ENCODE measurements at places on chromosomes 4 and X.
A peak's percentile ranks its signal among the peaks of the same experiment; 100 is the strongest.

- DNase-seq, result no peak
Observed at GRCh38 chrX:13412208-13412600, 92.4 kb upstream of the ATXN3L start.

DNA sequence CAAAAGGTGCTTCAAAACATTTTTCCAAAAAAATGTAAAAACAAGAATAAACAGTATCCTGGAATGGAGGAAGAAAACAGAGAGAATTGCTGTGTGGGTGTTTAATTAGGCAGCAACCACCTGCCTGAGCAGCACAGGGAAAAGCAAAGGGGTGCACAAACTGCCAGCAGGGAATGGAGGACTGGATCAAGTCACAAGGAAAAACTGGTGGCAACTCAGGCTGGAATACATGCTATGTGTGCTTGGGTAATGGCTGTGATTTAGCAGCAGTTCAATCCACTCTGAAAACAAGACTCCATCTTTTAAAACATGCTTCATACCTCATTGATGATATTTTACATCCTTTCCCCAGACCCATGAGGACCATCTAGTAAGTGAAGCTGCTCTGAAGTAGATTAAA, 179.5 kb downstream of the HS6ST2 start:
- no peak for DNase-seq

- no peak for DNase-seq
Observed at GRCh38 chr4:31702326-31702725, 982.2 kb downstream of the PCDH7 start.

DNA sequence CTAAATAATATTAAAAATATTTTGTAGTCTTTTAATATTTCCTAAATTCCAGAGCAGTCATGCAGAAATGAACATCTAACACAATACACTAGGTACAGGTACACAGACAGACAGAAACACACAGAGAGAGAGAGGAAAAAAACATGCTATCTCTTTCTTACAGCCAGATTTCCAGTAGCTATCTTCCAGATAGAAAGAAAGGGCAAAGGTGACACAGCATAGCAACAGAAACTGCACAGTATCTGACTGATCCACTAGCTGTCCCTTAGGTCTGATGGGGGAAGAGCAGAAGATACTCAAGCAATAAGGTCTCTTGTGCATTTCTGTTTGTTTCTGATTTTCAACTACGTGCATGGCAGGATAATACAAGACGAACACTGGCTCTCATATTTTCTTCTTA, 7.8 kb downstream of the FBXW7 start:
- DNase-seq, result no peak

DNA sequence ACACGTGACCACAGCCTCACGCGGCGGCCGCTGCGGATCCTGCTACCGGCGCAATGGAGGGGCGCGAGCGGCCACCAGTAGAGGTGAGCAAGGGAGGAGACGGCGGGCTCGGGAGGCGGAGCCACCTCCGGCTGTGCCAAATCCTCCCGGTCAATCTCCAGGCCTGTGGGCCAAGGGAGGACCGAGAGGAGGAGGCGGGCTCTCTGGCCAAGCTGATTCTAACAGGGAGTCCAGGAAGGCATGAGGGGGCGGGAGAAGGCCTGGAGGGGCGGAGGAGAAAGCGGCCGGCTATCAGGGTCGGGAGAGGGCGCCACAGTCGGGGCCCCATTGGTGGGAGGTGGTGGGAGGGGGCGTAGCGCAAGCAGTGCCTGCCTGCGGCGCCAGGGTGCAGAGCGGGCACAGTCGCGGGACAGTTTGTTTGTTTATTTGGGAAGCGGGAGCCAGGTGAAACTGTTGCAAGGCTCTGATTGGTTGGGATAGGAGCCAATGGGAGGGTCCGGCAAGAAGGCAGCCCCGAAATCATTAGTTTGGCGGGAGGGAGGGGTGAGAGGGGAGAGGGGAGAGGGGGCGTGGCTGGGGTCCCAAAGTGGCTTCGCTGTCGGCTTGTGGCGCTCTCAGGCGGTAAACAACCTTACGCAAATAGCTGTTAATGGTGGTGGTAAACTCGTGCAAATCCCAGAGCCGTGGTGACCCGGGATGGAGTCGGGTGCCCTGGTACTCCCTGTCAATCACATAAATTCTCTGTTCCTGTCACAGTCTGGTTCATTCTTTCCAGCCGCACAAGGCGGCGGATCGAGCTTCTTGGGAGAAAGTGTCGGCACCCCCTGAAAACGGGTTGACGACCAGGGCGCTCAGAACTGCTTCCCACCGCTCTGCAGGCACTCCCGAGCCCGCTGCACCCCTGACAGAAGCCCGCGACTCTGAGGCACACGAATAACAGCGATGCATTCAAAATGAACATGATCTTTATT, at the start of gene IRS4:
IRS4 (minus strand) TSS at position 55 of the 971 bp plus-strand sequence.
- DNase-seq, result no peak

DNA sequence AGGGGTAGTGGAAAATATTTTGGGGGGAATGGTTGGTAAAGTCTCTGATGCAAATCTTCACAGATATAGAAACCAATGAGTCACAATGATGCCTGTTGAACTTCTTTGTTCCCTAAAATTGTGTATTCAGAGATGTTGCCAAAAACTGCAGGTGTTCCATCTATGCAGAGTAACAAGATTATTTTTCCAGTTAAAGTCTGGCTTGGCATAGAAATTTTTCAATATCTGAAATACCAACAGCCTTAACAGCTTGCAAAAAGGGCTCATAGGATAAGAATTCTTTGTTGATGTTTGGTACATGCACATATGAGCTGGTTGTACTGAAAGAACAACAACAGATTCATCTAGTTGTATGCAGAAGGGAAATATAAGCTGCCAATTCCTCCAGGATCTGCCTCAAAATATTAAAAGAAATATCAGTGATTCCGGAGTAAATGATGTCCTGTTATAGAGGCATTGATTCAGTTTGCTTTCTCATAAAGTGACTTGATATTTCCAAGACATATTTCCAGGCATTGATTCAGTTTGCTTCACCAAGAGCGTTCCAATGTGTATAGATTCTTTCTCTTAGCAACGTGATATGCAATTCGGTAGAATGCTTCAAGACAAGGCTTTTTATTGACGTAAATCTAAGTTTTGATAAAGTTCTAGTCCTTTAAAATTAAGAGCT, 564.4 kb downstream of the TMA16 start:
- DNase-seq, result no peak

GRCh38 chr4:185054886-185055285, 36.6 kb downstream of the HELT start:
- DNase-seq, result no peak

DNA sequence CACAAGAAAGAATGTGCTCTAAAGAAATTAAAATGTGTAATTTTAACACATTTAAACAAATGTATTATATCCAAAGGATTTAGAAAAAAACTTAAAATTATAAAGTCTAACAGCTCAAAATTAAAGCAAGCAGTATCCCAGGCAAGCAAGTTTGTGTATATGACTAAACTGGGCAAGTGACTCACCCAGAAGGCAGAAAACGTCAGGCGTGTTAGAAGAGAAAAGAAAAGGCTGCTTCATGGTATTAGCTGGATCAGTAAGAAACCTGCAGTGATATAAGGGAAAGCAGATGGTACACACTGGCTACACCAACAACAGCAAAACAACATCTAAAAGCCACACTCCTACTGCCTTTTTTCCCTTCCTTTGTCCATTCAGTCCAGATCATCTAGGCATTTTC, 250.6 kb upstream of the NDST3 start:
- DNase-seq, result no peak

DNA sequence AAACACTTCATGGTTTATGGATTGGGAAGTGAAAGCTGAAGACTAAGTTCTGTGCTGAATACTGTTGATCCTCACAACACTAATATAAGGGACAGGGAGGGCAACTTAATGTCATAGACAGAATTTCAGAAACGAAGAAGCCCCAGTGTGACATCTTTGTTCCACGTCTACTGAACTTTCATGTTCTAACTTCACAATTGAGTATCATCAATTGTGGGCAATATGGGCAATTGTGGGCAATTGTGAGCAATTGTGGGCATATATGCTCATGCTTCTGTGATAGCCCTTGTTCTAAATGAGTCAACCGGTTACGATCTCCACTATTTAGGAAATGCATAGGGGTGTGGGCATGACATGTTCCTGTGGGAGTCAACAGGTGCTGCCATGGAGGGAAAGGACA, 33.7 kb downstream of the CYBB start:
- no peak for DNase-seq

DNA sequence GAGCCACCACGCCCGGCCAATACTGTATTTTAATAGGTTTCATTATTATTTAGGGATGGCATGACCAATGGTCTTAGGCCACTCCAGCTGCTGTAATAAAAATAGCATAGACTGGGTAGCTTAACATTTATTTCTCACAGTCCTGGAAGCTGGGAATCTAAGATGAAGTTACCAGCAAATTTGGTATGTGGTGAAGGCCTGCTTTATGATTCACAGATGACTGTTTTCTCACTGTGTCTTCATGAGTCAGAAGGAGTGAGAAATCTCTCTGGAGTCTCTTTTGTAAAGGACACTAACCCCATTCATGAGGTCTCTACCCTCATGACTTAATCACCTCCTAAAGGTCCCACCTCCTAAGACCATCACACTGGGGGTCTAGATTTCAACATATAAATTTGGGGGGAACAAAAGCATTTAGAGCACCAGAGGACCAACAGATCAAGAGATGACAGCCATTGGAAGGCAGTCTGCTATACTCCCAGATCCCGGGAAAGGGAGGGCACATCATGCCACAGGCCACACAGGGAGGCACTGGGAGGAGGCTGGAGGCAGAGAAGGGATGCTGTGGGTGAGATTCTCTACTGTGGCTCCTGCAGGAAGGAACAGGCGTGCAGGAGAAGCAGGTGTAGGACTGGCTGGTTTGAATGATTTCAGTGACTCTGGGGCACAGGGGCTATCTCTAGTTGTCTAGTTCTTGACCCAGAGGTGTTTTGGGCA, 335.8 kb upstream of the SFRP2 start:
- DNase-seq, result no peak

DNA sequence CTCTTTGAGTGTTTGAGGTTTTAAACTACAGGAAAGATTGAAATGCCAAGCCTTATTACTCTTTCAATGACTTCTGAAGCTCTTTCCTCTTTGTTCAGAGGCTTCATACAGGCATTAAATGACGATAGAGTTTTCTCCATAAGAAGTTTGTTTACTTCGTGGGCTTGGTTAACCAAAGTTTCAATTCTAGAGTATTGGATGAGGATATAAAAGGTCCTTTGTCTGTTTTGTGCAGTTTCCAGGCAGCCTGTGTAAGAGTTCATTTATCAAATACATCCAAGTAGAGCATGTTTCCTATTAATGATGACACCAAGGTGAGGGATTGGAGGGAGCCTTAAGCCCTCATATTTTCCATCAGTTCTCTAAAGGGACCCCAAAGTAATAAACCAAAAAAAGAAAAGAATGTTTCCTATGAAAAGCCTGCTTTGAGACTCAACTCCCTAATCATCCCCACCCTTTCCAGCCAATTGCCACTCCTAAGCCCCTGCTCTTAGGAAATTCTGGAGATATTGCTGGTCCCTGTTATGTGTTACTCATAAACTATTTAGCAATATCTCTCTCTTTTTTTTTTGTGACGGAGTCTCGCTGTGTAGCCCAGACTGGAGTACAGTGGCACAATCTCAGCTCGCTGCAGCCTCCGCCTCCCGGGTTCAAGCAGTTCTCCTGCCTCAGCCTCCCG, 106.2 kb upstream of the IL13RA1 start:
- no peak for DNase-seq

DNA sequence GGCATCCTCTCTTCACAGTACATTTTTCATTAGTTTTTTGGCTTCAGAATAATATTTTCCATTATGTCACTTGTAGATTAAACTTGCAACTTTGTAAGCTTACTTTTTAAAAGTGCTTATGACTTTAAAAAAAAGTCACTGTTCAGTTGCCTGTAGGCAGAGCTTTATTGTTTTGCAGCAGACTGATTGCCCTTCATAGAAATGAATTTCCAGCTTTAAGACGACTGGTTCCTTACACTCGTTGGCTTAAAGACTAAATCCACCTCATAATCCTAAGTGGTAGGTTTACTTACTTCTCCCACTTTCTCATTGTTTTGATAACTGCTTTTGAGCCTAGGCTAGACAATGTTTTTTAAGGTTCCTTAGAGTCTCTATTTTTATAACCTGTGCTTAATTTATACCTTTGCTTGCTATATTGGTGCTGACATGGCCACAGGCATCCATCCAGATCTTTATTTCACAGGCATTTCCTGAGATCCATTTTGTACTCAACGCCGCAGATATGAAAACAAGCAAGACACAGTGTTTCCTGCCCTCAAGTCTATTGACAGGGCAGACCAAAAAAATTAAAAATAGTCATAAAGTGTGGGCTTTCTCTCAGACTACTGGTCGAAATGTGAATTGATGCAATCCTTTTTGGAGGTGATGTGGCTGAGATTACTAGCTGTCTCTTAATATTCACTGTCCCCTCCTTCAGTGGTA, 12.6 kb upstream of the IL13RA2 start:
- DNase-seq, result no peak

- DNase-seq, result peak; percentile 61
Observed at GRCh38 chr4:25862411-25863346, at the start of gene SEL1L3. Gene SEL1L3 (minus strand): TSS chr4:25862988. CDS start chr4:25862836, 152 bp downstream.

DNA sequence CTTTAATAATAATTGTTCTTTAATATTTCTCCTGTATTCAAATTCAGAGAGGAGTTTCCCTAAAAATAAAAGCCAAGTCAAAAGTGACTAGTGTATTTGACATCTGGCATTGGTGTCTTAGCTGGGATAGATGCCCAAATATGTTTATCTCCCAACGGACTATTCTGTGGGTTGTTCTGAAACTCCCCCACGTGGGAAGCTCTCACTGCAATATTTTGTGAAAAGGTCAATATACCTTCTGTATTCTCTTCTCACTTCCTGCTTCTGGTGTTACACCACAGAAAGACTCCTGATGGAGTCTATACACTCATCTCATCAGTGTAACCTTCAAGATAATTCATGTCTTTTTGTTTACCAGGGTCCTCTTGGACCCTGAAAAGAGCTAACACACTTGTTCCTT, 2052.8 kb upstream of the TENM3 start:
- no peak for DNase-seq

GRCh38 chr4:12852338-12853307, 631.5 kb downstream of the RAB28 start:
- no peak for DNase-seq

- no peak for DNase-seq
Observed at GRCh38 chrX:42176789-42177188, 253.4 kb upstream of the CASK start.

DNA sequence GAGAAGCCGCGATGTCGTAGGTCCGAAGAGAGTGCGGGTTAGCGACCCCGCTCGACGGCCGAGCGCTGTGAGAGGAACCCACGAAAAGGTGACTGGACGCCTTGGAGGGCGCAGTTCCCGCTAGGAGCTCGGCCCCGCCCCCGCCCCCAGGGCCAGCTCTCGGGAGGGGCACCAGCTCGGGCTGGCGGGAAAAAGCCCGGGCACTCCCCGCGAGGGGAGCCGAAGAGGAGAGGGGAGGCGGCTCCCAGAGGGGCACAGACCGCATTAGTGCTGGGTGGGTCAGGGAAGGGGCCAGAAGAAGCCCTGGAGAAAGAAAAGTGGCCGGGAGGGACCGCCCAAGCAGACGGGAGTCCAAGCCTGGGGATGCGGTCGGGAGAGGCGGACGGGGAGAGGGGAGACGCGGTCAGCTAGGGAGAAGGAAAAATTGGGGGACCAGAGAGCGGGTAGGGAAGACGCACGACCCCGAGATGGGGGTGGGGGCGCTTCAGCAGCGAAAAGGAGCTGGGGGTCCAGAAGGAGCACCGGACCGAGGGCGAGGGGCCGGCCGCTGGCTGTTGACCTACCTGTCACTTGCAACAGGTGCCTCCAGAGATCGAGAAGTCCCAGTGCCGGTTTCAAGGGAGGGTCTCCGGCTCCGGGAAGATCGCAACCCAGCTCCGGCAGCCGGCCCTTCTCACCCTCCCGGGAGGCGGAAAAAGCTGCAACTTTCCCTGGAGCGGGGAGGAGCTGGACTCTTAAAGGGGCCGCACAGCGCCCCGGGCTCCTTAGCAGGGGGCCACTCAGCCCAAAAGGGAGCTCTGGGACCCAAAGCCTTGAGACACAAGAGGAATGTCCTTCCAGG, at the start of gene SYTL4:
SYTL4 (minus strand) TSS at position 681 of the 841 bp plus-strand sequence. CDS start 30,084 bp downstream, outside the sequence.
- no peak for DNase-seq

Data from activated CD8-positive, alpha-beta memory T cell treated with anti-CD3 and anti-CD28 coated beads, Interleukin-2, amount 50 U/mL, for 4 hours (primary cell).